ENCODE measurements at places on chromosomes 4 and X. TPM values are rescaled to one million over a fixed set of nuclear protein-coding genes. Genes with fewer than 3 reads are reported as not detected.

Gene PCDH18
- polyA plus RNA-seq: 68.3 TPM

Gene FATE1
- polyA plus RNA-seq: 1.6 TPM

Gene TMEM165
- polyA plus RNA-seq: 57.3 TPM

Gene FAM184B
- polyA plus RNA-seq: 5.5 TPM

Gene NEXMIF
- 0.46 TPM for polyA plus RNA-seq

Gene TREX2
- polyA plus RNA-seq: 0.82 TPM

Gene IL13RA2
- 0.71 TPM for polyA plus RNA-seq

Gene SORCS2
- polyA plus RNA-seq: 6.9 TPM

Gene CENPVL3
- 0.23 TPM for polyA plus RNA-seq

Gene LRAT
- polyA plus RNA-seq: 1.0 TPM

Gene ARAP2
- polyA plus RNA-seq: 2.7 TPM

Gene UCHL1
- 20.9 TPM for polyA plus RNA-seq

Gene HDX
- not detected for polyA plus RNA-seq

Gene NSG1
- 1.3 TPM for polyA plus RNA-seq

GRCh38 chr4:3480528-3481112 is 17.5 kb downstream of the DOK7 start:
- DNase-seq: peak; percentile 79

- no peak for DNase-seq
Measured at GRCh38 chr4:16959305-16959704, 60.9 kb upstream of the LDB2 start.

DNA sequence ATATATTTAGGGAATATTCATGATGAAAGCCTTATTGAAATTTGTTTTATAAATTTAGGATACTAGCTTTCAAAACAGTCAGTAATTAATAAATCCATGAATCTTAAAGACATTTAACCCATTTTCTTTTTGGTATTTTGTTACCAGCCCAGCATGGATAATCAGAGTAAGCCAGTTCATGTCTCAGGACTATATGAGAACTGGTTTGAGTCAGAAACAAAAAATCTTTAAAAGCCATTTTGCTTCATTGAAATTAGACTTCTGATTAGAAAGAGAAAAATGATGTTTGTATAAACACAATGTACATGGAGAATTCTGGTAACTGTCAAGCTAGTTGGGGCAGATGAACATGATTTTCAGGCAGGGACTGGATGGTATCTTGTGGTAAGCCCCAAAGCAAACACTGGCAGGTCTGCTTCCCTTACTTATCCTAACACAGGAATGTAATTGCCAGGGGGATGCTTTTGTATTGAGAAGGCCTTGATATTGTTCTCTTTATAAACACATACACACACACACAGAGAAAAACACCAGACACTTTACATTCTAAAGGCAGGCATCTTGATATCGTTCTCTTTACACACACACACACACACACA is 9.4 kb downstream of the ARHGAP10 start:
- no peak for DNase-seq

GRCh38 chr4:129543299-129543698 is 447.3 kb downstream of the C4orf33 start:
- no peak for DNase-seq

DNA sequence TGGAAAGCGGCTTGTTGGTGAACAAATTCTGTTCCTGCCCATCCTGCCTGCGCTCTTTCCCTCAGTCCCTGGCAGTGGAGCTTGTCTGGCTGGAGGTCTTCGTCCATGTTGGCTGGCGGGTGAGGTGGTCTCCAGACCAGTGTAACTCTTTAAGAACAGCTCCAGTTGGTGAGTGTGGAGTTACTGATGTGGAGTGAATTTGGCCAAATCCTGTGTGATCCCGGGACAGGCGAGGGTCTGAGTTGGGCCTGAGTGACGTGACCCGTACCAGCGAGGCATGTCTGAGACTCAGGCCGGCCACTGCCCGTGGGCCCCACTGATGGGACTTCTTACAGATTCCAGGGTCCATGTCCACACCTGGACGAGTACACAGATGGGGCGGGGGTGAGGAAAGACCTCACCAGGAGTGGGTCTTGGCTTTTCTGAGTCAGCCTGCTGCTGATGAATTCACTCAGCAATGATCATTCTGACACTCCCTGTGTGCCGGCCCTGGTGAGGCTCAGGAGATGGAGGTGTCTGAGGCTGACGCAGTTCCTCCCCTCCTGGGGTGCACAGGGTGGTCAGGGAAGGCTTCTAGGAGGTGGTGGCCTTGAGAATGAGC is 45.5 kb downstream of the PSAPL1 start:
- no peak for DNase-seq

- no peak for DNase-seq
Measured at GRCh38 chrX:10278716-10279115, 121.9 kb downstream of the CLCN4 start.

- no peak for DNase-seq
Measured at GRCh38 chrX:39439906-39440798, 638.9 kb downstream of the MID1IP1 start.

DNA sequence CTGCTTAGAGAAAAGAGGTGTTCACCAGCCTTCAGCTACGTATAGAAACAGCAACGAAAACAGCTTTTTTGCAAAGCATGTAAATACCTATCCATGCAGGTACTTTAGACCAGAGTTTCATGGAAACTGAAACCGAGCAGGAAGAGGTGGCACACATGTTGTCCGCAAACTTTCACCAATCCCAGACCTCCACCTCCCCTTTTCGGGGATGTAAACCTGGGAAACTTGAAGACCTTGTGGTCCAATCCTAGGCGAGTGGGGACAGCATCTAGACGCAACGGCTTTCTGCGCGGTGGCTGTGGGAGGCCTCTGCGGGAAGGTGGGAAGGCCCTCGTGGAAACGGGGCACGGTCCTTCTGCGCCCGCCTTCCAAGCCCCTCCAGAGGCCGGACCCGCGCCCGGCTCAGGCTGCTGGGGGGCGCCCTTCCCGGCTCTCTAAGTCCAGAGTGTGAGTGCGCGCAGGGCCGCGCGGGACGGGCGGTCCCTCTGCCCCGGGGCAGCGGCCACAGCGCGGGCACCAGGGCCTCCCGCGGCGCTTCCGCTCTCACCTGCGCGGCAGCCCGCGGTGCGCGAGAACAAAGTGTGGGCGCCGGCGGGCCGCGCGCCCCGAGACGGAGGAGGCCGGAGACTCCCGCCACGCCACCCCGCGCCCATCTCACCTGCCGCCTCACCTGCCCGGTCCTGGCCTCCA is 830 bp upstream of the SHROOM2 start:
- DNase-seq: no peak

DNA sequence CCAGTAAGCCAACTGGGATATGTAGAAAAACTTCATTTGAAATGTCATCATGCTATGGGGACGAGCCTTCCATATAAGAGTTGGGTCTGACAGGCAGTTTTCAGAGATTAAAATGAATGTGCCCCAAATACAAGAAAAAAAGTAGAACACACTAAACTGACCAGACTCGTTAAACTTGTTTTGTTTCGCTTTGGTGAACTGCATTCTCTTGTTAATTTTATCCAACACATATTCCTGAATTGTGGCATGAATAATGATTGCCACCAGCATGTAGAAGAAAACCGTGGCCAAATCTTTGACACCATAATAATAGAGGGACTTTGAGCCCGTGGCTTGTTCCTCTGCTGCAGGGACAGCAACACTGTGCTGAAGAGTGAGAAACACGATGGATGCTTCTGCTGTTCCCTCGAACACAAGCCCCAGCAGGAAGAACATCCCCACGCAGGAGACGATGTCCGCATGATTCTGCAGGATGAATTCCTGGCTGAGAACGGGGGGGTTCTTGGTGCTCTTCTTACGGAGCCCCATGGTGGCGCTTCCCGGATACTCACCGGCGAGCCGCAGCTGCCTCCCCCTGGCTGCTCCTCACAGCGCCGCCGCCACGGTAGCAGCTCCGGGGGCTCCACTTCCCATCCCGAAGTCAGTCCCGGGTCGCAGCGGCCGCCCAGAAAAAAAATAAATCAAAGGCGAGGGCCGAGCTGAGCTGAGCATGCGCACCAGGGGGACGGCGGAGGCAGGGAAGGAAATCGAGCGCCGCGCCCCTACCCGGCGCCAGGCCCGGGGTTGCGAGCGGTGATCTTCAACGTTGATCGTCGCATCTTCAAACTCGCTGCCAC is at the start of gene TRAM1L1:
TSS of gene TRAM1L1 (minus strand) at position 711 of the 836 bp plus-strand sequence. CDS start at position 528, 183 bp downstream.
- peak; percentile 82 for DNase-seq

- DNase-seq: no peak
Measured at GRCh38 chrX:136346506-136346905, 45.7 kb downstream of the ADGRG4 start.

DNA sequence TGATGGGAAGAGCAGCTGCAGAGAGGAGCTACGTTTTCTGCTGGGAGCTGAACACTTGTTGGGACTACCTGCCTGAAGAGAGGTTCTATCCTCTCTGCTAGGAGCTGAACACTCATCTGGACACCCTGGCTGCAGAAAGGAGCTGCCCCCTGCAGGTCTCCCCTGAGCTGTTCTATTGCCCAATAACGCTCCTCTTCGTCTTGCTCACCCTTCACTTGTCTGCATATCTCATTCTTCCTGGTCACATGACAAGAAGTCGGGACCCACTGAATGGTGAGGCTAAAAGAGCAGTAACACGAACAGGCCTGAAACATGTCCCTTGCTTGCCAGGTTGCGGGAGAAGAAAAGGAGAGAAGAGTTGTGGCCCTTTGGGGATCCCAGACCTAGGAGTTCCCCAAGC is 27.8 kb downstream of the NAA11 start:
- DNase-seq: no peak

GRCh38 chr4:21856301-21856700 is 92.3 kb downstream of the KCNIP4 start:
- no peak for DNase-seq

DNA sequence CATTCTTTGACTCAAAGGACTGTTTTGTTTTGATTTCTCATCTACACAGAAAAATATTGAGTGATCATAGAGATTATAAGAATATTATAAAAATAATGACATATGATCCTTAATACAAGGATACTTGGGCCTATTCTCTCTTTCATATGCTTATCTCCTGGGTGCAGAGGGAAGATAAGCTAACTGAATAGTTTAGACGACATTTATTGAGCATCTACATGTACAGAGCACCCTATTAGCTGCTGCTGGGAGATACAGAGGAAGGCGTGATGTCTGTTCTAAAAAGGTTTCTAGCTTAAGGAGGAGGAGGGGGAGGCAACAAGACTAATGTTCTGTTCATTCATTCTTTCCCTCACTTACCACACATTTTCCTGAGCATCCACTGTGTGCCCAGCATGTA is 106.8 kb downstream of the HDAC8 start:
- no peak for DNase-seq

- DNase-seq: peak; percentile 20
Measured at GRCh38 chr4:128286474-128287058, 1.0 kb downstream of the PGRMC2 start.

GRCh38 chrX:6849716-6850414 is 297.6 kb upstream of the STS start:
- DNase-seq: no peak

GRCh38 chr4:125497861-125498260 is 183.1 kb downstream of the FAT4 start:
- DNase-seq: no peak
